ENCODE measurements at places on chromosomes 11 and 22. TPM values are rescaled to one million over a fixed set of nuclear protein-coding genes. Genes with fewer than 3 reads are reported as not detected.

DNA sequence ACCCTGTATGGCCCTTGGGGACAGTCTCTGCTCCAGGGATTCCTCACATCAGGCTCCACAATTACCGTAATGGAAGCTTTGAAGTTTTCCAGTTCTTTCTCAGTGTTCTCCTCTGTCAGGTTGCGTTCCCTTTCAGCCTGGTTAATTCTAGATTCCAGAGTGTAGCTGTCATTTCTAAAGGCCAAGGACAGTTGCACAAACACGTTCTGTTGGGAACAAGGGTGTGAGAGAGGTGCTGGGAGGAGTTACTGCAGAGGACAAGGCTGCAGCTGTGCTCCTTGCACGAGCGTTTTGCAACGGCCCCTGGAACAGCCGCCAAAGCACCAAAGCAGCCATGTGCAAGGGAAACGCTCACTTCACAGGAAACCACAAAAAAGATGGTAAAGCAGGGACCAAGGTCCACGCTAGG lies 35.9 kb upstream of the LYVE1 start:
- peak; percentile 83 for DNase-seq

DNA sequence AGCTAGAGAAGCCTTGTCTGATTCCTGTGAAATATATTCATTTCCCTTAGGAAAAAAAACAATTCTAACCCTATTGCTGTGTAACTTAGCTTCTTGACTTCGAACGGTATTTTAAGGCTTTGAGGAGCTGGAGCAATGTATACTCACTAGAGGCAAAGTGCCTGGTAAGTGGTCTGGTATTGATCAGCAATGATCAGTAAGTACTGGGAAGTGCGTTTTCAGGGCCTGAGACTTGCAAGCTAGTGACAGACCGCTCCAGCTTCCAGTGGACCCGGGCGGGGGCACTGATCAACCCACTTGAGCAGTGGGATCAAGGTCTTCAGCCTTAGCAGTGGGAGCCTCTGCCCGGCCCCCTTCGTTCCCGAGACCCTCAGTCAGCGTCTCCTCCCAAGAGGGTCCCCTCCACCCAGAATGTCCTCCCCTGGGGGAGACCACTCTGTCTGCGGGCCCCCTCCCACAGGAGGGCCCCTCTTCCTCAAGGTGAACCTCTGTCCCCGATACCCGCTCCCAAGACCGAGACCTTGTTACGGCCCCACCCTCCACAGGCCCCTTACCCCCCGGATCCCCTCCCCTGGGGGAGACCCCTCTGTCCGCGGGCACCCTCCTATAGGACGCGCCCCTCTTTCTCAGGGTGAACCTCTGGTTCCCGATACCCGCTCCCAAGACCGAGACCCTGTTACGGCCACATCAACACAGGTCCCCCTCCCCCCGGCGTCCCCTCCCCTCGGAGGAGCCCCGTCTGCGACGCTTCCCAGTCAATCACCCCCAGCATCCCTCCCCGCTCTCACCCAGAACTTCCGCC lies 452 bp upstream of the ATXN10 start:
- DNase-seq = no peak

DNA sequence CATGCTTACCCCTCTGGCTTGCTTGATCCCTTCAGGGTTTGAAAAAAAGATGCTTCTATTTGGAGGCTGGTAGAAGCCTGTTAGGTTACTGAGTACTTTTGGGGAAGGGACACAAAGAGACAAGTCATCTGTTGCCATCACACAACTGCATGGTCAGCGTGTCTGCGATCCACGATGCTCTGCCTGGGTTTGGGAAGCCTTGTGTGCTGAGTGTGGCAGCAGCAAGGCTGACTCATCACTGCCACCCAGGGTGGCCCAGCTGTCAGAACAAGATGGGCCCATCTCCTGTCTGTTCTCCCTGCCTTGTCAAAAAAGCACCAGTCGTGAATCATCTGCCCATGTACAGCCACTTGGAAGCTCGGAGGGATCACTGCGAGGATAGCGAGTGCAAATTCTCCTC lies 26.2 kb downstream of the UBASH3B start:
- no peak for DNase-seq

DNA sequence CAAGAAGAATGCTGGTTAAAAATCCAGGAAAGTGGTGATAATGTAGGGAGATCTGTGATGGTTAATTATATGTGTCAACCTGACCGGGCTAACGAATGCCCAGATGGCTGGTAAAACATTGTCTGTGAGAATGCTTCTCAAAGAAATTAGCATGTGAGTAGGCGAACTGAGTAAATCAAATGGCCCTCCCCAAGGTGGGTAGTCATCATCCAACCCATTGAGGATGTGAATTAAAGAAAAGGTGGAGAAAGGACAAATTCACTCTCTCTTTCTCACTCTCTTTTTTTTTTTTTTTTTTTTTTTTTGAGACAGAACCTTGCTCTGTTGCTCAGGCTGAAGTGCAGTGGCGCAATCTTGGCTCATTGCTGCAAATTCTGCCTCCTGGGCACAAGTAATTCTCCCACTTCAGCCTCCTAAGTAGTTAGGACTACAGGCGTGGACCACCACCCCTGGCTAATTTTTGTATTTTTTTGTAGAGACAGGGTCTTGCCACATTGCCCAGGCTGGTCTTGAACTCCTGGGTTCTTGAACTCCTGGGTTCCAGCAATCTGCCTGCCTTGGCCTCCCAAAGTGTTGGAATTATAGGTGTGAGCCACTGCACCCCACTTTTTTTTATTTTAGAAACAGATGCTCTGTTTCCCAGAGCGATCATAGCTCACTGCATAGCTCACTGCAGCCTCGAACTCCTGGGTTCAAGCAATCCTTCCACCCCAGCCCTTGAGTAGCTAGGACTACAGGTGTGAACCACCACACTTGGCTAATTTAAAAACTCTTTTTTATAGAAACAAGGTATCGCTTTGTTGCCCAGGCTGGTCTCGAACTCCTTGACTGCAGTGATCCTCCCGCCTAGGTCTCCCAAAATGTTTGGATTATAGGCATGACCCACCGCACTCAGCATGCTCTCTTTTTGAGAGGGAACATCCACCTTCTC lies 22.0 kb upstream of the P2RY6 start:
- DNase-seq = no peak

DNA sequence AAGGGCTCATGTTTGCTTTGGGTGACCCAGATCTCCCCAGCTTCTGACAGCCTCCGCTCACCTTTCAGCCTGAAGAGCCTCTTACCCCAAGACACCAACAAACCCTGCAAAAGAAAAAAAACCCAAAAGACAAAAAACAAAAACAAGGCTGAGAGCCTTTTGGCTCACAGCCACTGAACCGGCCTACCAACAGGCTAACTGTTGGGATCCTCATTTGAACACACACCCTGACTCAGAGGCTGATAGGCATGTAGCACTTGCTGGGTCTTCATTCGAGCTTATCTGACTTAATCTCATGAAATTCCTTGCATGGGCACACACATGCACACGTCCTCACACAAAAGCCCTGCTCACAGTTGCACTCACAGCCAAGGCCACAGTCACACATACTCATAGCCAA lies 22.9 kb upstream of the TSKU start:
- no peak for DNase-seq

DNA sequence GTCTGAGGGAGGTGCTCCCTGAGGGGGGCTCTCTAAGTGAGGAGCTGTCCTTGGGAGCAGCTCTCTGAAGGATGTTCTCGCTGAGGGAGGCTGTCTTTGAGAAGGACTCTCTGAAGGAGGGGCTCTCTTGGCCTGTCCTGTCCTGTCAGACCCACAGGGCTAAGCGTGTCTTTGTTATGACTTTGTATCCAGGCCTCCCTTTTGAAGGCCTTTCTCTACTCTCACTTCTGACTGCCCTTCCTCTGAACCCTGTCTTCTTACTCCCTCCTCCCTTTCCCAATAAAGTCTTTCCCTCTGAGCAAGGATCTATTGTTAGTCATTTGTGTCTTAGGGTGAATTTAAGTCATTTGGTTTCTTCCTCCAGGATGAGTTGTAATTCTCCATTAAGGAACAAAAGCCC lies 330.1 kb upstream of the PLET1 start:
- peak; percentile 27 for DNase-seq

DNA sequence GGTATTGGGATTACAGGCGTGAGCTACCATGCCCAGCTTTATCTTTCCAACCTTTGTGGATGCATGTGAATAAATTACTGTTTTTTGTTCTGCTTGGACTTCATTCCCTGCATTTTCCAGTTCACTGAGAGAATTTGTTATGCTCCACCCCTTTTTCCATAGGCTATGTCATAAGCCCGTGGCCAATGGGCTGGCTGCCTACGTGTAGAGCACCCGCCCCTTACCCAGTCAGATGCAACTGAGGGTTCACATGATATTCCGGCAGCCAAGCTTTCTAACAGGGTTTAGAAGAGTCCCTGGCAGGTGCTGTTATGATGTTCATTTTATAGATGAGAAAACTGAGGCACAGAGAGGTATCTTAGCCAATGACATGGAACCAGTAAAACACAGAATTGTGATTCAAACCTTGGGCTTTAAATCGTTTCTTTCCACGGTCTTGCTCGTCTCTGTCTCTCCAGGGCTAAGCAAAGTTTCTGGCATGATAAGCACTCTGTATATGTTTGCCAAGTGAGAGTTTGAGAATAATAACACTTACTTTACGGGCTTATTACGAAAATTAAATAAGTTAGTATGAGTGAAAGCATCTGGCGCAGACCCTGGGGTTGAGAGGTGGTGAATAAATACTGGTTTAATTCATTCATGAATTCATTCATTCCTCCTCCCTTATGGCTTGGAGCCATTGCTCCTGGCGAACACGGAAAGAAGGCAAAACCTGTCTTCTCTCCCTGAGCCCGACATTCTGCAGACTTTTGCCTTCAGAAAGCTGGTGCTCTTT lies 42.4 kb upstream of the RASD2 start:
- no peak for DNase-seq

- no peak for DNase-seq
These were observed 49.6 kb downstream of the MYO18B start for GRCh38 chr22:25791556-25791955.

- no peak for DNase-seq
These were observed 26.4 kb upstream of the OAF start for GRCh38 chr11:120184371-120184945.

- DNase-seq = no peak
These were observed 54.6 kb downstream of the PLEKHA7 start for GRCh38 chr11:16959602-16960001.

GRCh38 chr22:28581016-28581415 lies 98.6 kb downstream of the TTC28 start:
- DNase-seq = no peak

- DNase-seq = no peak
These were observed 184.8 kb downstream of the DBX1 start for GRCh38 chr11:19975414-19975990.

- no peak for DNase-seq
These were observed 136.5 kb downstream of the ATG16L2 start for GRCh38 chr11:72950685-72951084.

DNA sequence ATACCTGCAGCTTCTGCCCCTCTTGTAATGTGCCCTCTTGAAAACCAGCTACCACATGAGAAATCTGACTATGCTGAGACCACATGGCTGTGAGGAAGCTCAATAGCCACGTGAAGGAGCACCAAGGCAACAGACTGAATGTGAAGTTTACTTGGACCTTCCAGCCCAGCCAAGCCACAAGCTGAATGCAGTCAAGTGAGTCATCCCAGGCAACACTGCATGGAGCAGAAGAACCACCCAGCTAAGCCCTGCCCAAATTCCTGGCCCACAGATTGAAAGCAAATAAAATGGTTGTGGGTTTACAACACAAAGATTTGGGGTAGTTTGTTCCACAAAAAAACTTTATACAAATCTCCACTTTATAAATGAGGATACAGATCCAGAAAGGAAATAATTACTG lies 114.5 kb downstream of the TIMP3 start:
- no peak for DNase-seq

- no peak for DNase-seq
These were observed 57.1 kb downstream of the CASP12 start for GRCh38 chr11:104841185-104841584.

GRCh38 chr22:36002084-36002483 lies 26.5 kb downstream of the RBFOX2 start:
- DNase-seq = no peak

DNA sequence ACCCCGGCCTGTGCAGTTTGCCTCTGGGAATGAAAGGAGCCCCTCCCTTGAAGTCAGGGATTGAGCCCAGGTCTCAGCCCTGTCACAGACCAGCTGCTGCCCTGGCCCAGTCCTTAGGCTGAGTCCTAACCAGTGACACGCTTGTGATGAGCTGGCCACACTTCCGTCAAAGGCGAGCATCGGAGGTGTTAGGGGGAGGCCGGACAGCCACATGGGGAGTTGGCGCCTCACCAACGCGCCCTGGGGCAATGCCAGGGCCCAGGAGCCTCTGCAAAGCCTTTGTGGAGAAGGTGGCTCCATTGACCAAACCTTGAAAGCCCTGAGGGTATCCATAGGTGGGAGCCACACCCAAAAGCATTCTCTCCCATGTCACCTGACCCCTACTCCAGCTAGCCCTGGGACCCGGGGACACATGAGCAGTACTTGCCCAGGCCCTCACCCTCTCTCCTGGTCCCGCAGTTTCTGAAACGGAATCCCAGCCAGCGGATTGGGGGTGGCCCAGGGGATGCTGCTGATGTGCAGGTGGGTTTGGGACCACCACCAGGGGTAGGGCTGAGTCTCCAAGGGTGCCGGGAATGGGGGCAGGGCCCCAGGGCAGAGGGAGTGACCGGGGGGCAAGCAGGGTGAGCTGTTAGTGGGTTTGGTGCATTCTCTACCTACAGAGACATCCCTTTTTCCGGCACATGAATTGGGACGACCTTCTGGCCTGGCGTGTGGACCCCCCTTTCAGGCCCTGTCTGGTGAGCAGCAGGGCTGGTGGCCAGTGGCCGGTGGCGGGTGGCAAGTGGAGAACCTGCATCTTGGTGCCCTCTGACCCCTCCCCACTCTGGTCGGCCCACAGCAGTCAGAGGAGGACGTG lies 3.7 kb downstream of the PTPRCAP start:
- DNase-seq = no peak

- no peak for DNase-seq
These were observed 49.5 kb downstream of the ARFGAP2 start for GRCh38 chr11:47127213-47127612.

DNA sequence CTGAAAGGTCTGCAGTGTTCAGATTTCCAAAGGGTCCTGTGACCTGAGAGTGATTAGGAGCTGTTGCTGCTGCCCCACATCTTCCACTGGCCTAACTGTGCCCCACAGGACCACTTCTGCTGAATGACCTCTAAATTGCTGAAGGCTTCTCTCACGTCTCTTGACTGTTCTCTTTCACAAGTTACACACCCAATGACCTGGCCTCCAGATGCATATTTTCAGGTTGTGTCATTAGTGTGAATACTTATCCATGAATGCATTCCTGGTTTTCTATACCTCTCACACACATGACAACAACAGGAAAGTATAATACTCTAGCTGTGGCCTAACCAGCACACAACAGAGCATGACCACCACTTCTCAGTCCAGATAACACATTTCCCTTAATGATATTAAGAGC lies 15.4 kb downstream of the PRR14L start:
- DNase-seq = peak; percentile 90

- DNase-seq = no peak
These were observed 29.2 kb downstream of the PDGFB start for GRCh38 chr22:39215426-39216142.

- no peak for DNase-seq
These were observed 85.3 kb upstream of the GAL start for GRCh38 chr11:68598816-68599653.

Gene UNC93B1
- 26.4 TPM for total RNA-seq

Gene C22orf42
- not detected for total RNA-seq

Gene LARGE2
- 2.9 TPM for total RNA-seq

Gene VPREB1
- total RNA-seq = not detected

Gene PLAAT5
- total RNA-seq = not detected

Gene P2RY2
- total RNA-seq = 9.0 TPM

Gene ENTHD1
- not detected for total RNA-seq

Gene CDON
- 2.9 TPM for total RNA-seq

Gene OR8D1
- total RNA-seq = not detected

Gene IL18BP
- 1.4 TPM for total RNA-seq

Data from bronchial epithelial cell (primary cell).